ENCODE measurements at places on chromosomes 3 and 15.
A peak's percentile ranks its signal among the peaks of the same experiment; 100 is the strongest.

DNA sequence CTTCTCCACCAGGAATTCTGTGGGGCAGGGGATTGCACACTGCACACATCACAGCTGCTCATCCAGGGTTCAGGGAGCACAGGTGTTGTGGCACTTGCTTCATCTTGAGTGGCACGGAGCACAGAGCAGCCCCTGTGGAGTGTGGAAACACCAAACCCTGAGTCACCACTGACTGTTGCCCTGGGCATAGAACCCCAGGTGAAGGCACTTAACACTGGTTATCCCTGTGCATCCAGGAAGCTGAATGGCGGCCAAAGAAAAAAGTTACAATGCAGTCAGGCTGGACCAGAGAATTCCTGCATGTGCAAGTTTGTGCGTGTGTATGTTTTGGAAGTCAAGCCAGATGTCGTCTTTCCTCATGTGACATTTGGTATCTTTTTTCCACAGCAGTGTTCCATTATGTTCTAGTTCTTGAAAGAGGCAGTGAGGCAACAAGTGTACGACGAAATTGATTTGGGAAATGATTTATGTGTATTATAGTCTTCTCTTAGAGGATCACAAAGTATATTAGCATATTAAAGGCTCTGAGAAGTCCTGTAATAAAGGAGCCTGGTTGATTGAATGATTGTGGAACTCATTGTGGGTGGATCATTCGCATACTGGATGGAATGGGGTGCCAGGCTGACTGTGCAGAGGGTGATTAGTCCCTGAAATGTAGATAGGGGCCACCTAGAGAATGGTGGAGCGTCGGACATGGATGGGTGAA, 292.3 kb downstream of the TLE3 start:
- DNase-seq = no peak

GRCh38 chr3:23459465-23459864, 256.3 kb downstream of the UBE2E2 start:
- DNase-seq = no peak

- DNase-seq = no peak
Observed at GRCh38 chr3:139762302-139762701, 84.5 kb upstream of the NMNAT3 start.

DNA sequence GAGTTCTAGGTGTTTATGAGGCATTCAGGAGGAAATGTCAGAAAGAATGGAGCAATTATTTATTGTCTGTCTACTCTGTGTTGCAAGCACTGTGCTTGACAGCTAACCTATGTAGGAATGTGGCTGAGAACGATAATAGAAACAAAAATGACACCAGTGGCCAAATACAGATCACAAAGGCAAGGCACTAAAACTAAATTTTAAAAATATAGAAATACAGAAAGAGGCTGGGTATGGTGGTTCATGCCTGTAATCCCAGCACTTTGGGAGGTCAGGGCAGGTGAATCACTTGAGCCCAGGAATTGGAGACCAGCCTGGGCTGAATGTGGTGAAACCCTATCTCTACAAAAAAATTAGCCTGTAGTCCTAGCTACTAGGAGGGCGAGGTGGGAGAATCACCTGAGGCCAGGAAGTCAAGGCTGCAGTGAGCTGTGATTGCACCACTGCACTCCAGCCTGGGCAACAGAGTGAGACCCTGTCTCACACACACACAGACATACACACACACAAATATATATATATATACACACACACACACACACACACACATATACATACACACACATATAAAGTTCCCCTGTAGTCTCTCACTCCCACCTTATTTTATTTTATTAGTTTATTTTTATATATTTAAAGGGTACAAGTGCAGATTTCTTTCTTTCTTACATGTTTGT, 6.0 kb downstream of the PRKCI start:
- DNase-seq = peak; percentile 41

DNA sequence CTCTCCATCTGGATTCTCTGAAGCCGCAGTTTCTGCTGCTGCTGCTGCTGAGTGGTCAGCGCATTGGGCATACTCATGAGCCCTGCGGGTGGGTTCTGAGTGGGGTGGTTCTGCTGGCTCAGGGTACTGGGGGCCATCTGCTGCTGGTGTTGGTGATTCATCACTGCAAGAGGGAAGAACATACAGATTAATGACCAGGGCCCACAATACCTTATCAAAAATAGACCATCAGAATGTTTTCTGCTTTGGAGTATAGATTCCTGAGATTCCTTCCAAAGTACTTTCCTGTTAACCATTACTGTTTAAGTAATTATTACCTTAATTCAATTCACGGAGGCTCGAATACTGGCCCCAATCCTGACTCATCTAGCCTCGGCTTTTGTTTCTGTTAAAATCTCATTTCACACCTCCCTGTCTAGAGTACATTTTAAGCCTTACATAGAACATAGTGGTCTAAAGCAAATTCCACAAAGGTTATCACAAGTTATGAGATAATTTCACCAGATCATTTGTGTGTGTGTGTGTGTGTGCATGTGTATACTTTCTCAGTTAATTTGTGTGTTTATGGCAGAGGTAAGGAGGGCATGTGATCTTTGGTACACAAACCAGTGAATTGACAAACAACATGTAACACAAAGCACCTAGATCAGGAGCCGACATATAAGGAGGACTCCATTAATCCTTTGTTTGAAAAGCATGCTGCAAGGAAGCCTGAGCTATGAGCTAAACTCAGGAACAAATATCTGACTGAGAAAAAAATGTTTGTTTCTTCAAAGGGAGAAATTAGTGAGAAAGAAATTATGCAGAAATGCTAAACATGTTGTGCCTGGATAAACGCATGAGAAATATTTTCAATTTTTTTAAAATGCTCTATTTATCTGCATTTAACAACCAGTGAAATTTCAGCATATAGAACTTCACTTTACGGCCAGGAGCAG, 68.1 kb downstream of the TM4SF4 start:
- DNase-seq = no peak

DNA sequence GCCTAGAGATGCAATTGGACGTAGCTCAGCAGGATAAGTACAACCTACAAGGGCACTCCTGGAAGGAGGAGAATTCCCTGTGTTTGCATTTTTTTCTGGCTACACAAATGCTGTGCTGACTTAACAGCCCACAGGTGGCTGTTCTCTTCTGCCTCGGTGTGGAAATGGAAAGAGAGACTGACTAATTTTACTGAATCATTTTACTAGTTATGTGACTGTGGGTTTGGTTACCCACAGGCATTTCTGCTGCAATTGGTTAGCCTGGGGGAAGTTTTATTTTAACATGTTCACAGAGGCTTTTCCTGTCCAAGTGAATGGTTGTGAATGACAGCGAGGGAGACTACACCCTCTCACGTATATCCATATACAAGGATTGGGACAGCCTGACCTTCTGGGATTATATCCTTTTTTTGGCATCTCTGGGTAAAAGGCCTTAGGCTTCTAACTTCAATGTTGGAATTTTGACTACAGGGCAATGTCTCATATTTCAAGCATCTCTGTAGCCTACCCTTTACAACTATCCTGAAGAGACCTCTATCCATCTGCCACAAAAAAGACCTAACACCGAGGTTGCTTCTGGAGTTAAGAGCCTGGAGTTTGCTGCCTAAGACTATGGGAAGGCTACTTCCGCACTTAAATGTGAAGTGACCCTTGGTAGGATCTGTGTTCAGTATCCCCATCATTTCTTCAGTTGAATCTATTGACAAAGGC, 67.2 kb upstream of the TP63 start:
- peak; percentile 60 for DNase-seq

- no peak for DNase-seq
Observed at GRCh38 chr3:40996382-40996781, 202.9 kb upstream of the CTNNB1 start.

DNA sequence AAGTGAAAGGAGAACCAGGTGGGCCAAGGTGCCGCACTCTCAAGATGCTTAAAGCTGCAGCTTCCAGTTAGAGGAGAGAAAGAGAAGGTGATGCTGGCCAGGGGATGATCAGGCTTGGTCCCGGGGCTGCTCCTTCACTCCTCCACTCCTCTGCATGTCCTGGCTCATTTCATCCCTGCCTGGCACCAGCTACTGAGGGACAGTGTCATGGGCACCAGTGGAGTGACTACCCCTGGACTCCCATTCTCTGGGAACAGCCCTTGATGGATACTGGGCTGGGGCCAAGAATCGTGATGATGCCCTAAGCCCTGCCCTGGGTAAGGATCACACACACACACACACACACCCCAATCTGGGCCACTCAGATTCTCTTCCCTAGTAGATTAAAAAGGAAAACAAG, 243.7 kb downstream of the UACA start:
- DNase-seq = no peak

DNA sequence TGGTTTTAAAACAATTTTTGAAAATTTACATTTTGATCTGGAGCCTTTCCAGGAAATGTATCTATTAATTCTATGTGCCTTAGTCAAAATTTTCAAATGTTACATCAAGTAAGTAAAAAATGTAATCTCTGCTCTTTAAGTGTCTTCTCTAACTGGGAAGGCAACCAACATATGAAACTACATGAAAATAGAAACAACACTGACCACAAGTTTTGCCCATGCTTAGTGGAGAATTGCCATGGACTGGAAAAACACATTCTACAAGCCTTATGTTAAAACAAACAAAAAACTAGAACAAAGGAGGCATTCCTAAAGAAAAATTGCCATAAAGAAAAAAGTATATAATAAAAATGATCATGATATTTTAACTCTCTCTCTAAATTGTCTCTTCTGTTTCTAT, 75.9 kb upstream of the SPRED1 start:
- DNase-seq = no peak

GRCh38 chr15:54307252-54307902, 329.1 kb downstream of the UNC13C start:
- DNase-seq = no peak

DNA sequence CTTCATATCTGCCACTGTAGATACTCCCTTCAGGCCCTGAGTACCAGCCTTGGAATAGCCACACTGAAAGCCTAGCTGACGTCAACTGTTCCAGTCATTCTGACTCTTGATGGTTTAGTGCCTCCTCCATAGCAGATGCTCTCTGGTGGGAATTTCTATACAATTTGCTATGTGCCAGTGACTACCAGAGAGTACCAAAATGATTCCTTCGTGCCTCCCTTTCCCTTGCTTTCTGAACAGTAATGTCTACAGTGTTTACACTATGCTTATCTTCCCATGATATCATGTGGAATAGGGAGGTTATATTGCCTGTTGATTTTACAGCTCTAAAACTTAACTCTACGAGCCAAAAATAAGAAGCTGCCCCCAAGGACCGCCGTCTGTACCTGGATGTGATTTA, 109.7 kb upstream of the GMNC start:
- DNase-seq = no peak

GRCh38 chr3:140247775-140248174, 312.8 kb downstream of the CLSTN2 start:
- DNase-seq = no peak

DNA sequence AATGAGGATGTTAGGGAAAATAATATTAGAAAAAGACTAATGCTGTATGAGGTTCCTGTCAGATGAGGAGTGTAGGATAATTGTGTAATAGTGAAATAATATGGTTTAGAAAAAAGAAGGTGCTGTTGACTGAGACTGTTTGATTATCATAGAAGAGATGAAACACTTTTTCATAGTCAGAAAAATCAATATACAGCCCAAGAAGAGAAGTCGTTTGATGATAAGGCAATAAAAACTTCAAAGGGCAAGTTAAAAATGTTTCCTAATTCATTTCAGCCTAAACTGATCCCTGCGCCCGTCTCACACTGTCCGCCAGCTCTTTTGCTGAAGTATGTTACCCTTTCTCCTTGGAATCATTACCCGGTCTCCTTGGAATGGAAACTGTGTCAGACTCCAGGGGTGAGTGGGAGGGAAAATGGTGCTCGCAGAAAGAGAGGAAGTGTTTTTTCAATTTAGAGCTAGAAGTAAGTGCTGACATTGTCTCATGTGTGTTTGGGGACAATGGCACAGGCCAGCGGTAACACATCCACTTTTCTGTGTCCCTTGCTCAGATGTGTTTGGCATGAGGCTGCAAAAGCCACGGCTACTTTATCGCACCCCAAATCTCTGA, 23.6 kb downstream of the DUT start:
- no peak for DNase-seq

GRCh38 chr3:190697901-190698300, 164.6 kb downstream of the GMNC start:
- peak; percentile 65 for DNase-seq

DNA sequence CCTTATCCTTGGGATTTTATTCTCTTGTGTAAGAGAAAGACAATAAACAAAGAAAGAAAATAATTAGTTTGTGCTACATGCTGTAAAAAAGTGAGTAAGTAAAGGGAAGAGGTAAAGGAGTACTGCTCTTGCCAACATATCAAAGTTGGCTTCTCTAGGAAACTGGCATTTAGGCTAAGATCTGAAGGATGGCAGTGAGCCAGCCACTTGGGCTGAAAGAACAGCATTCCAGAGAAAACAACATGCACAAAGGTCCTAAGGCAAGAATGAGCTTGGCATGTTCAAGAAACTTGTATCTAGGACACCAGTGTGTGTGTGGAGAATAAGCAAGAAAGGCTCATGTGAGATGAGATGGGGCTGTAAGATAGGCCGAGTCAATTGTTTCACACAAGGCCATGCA, 245.5 kb upstream of the MANF start:
- no peak for DNase-seq

- no peak for DNase-seq
Observed at GRCh38 chr3:149770246-149770645, 18.0 kb upstream of the COMMD2 start.

DNA sequence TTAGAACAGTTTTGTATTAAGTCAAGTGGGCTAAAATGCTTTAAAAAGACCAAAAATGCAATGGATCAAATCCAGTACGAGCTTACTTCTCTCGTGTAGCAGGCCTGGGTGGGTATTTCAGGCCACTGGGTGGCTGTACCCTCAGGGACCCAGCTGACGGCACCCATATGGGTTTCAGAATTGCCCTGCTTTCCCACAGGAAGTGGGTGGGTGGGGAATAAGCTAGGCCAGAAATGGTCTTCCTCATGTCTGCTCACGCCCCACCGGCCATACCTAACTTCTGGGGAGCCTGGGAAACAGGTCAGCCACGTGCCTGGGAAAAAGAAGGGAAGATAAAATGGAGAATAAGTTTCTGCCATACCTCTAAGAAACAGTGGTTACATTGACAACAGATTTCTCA, 20.3 kb downstream of the GPR160 start:
- no peak for DNase-seq

DNA sequence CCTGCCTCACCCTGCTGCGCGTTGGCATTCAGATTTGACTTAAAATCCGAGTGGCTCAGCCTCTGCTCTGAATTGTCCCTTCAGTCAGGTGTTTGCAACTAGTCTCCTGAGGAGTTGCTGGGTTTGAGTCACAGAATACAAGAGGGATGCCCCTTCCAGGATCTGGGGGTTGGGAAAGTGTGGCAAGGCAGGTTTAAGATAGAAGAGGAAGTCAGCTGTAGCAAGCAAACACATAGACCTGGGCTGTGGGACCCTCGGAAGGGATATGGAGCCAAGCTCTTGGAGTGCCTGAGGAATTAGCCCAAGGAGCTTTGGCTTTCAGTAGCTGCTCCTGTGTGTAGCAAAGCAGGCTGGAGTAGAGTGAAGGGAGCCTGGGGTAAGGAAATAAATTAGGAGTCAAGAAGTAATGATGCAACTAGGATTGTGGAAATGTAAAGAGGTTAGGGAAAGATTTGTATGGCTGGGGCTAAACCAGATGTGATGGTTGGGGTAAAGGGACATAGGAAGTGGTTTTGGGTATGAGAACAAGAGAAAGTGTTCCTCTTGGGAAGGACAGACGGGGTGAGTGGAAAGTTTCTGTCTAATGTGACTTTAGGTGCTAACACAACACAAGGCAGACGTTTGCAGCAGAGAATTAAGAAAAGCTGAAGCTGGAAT, 41.2 kb downstream of the RAB7A start:
- no peak for DNase-seq

- DNase-seq = peak; percentile 87
Observed at GRCh38 chr3:16697443-16698147, 92.4 kb upstream of the DAZL start.
